Non-pigmented ciliary epithelial cell (primary cell): ENCODE measurements at places on chromosomes 13 and 19.

GRCh38 chr13:75372517-75372916 lies 109.5 kb downstream of the TBC1D4 start:
- no peak for DNase-seq

DNA sequence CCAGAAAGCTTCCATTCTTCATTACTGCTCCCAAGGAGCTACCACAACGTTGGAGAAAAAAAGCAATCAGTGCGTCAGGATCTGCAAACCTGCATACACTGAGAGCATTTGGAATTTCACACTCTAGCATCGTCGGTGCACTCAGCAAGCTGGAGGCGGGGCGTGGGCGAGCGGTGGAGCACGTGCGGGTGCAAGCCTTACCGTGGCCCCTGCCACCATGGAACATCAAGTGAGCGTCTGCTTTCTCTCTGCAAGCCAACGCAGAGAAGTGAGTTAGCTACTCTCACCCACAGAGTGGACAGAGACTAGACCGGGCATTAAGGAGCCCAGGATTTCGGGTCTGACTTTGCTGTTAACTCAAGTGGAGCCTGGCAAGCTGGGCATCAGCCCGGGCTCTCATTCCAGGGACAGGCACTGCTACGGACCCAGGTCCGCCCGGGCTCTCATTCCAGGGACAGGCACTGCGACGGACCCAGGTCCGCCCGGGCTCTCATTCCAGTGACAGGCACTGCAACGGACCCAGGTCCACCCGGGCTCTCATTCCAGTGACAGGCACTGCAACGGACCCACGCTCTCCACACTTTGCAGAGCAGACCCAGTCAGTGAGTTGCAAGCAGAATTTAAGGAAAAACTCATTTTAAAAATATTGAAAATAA lies 124.1 kb upstream of the SPACA7 start:
- no peak for DNase-seq

DNA sequence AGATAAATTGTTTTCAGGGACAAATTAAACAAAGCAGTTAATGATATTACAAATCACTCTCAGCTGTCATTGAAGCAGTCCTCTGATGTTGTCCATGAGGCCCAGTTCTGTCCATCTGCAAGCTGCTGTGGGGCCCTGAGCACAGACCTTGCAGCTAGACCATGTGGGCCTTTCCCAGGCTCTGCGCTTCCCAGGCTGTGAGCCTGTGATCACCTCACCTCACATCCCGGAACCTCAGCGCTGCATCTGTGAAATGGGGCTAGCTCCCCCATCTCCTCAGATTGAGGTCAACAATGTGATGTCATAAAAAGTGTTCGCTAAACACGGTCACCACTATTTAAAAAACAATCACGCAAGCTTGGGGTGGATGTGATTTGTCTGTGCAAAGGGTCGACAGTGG lies 51.9 kb upstream of the UQCRFS1 start:
- DNase-seq, result no peak

- peak; percentile 13 for DNase-seq
These were observed 30.2 kb downstream of the C19orf81 start for GRCh38 chr19:50679177-50680125.

DNA sequence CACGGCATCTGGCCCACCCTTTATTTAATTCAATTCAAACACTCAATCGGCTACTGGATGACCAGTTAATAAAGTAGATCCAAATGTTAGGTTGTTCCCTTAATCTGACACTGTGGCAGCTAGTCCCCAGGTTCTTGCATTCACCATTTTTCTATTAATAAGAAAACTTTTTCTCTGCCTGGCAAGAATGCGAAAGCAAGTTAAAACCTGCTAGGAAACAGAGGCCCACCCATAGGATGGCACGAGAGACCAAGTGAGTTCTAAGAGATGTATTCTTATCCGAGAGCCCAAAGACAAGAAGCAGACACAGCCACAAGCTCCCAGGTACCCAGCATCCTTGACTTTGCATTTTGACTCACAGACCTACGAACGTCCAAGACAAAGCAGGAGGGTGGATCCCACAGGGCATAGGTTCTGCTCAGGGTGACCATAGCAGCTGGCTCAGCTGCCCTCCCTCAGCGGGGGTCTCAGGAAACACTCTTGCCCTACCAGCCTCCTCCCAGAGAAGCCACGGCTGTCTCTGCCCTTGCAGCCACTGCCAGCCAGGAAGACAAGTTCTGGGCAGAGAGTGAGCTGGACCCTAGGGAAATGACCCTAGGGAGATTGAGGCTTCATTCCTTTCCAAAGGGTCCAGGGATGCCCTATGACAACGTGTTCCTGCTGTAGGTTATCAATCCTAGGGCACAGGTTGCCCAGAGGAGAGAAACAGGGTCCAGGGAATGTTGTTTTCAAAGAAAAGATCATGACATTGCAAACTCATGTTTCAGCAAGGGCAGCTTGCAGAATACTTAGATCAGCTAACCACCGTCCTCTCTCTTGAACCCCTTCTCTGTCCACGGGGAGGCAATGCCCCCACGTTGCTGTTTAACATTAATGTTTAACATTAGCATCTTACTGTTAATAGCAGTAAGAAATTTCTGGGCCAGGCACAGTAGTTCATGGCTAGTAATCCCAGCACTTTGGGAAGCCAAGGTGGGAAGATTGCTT lies 147.2 kb upstream of the ZNF507 start:
- DNase-seq, result no peak

GRCh38 chr19:8938576-8938975 lies 71.6 kb downstream of the MUC16 start:
- DNase-seq, result no peak

DNA sequence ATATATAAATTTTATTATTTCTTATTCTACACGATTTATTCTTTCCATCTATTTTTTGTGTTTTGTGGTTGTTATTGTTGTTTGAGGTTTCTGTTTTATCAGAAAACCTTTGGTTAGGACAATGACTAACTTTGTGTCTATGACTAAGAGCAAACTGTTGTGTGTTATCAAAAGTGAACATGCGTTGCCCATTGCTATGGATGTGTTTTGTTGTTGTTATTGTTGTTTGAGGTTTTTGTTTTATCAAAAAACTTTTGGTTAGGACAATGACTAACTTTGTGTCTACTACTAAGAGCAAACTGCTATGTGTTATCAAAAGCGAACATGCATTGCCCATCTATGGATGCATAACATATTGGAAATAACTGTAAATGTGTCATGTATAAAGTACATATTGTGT lies 692.3 kb downstream of the SLITRK1 start:
- no peak for DNase-seq

GRCh38 chr13:42039946-42040729 lies 8.3 kb upstream of the DGKH start:
- DNase-seq, result no peak

DNA sequence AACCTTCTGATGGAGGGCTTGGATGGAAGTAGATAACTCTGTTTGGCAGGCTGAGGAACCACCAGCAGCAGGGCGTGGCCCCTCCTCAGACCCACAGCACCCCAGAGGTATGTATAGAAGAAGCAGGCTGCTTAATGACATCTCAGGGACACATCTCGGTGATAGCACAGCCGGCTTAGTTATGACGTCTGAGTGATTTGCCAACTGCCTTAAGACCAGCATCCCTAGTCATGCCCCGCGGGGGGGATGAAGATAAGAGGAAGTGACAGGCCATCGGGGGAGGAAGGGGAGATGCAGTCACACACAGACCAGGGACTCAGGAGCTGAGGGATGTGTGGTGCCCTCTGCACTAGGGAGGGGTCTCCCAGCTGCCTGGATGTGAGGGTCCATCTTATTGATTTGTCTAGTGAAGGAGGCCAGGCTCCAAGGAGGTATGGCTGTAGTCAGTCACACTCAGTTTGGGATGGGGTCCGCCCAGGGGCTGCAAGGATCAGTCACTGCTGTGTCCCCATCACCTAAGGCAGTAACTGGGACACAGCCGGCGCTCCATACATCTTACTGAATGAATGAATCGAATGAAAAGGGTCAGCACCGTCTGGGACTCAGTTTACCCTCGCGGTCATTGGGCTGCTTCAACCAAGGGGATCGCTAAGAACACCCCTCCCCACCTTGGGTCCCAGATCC lies 19.2 kb upstream of the ERCC1 start:
- no peak for DNase-seq

GRCh38 chr19:21856773-21857514 lies 21.0 kb upstream of the ZNF43 start:
- DNase-seq, result no peak

GRCh38 chr13:112184261-112184660 lies 117.3 kb downstream of the SOX1 start:
- no peak for DNase-seq

- DNase-seq, result no peak
These were observed 163.6 kb upstream of the ZNF536 start for GRCh38 chr19:30208436-30209060.

DNA sequence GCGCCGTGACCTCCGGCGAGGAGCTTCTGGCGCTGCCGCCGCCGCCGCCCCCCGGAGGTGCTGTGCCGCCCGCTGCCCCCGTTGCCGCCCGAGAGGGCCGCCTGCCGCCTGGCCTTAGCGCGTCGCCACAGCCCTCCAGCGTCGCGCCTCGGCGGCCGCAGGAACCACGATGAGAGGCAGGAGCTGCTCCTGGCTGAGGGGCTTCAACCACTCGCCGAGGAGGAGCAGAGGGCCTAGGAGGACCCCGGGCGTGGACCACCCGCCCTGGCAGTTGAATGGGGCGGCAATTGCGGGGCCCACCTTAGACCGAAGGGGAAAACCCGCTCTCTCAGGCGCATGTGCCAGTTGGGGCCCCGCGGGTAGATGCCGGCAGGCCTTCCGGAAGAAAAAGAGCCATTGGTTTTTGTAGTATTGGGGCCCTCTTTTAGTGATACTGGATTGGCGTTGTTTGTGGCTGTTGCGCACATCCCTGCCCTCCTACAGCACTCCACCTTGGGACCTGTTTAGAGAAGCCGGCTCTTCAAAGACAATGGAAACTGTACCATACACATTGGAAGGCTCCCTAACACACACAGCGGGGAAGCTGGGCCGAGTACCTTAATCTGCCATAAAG lies 4.8 kb downstream of the PDX1 start:
- no peak for DNase-seq

DNA sequence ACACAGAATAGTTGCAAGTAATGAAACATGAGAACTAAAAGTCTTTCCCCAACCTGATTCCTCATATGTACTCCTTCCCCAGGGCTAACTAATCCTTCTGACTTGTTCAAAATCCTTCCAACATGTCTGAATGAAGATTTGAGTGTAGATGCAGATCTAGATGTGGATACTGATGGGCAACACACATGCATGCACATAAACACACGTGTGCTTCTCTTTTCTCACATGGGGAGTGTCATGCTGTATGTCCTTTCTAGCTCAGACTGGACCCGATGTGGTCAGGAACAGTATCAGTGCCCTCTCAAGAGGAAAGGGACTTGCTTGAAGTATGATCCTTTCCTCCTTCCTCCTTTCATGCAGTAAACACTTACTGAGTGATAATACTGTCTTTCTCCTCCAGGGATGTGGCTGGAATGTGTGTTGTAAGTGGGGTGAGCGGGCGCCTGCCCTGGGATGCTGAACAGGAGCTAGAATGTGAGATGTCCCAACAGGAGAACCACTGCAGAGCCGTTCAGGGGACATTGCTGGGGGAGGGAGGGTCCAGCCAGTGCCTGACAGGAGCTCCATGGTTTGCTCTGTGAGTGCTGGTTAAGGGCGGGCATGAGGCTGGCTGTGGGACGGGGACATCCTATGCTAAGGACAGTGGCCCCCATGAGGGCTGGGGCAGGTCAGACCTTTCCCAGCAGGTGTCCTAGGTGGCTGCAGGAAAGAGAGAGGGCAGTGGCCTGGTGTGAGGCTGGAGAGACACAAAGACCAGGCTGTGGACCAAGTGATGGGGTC lies 146.9 kb downstream of the TEX29 start:
- no peak for DNase-seq

DNA sequence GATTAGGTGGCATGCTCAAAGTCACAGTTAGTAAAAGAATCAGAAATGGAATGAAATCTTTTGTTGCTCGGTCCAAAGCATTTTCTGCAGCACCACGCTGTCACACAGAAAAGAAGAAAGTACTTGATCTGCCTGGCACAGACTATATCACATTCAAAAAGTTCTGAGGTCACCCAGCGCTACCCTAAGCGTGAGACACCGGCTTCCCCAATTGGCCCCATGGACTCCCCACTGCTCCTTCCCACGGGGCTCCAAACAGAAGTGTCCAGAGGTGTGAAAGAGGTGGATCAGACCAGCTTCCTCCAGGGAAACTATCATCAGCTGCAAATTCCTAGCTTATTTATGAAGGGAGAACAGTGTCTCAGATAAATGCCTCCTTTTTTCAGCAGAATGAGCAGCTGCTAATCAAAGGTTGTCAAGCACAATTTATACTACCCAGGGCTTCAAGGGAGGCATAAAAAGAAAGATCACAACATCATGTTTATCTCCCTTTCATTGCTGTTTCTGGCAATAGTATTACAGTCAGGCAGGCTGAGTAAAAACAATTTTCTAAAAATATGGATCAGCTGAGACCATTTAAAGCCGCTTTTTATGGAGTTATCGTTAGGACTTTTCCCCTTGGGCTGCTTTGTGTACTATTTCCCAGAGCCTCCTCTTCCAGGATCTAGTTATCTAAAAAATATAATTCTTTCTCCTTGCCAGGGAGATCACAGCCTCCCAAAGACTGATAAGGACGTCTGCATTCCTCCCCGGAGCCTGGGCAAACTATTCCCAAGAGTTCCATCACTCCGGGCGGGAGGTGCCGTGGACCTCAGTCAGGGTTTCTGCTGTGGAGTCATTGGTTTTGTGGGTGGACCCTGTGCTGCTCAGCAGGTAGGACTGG lies 208.0 kb downstream of the LHFPL6 start:
- no peak for DNase-seq

DNA sequence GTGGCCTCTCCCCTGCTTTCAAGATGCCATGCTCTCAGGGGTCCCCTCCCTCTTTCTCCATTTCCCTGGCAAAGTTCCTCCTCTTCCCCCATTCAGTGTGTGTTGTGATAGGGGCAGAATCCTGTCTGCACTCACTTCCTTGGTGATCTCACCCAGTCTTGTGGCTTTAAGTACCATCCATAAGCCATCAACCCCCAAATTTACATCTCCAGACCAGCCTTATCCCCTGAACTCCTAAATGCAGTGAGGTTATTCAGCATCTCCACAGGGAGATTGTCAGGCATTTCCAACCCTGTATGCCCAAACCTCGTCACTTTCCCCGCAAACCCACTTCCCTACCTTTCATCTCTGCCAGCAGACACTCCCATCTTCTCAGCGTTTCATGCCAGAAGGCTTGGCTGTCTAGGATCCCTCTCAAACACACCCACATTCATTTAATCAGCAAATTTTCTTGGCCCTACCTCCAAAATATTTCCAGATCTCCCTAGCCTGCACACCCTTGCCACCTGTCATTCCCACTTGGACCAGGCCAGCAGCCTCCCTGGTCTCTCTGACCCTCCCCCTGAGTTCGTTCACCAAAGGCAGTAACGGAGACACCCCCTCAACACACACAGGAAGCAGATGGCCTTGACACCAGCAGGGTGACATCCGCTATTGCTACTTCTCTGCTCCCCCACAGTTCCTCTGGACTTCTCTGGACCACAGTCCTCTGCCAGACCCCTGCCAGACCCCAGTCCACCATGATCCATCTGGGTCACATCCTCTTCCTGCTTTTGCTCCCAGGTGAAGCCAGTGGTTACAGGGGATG lies at the start of gene HCST:
TSS of gene HCST (plus strand) at position 676 of the 808 bp plus-strand sequence. CDS start at position 741, 65 bp downstream.
- DNase-seq, result no peak

- DNase-seq, result no peak
These were observed at the start of gene TEAD2 for GRCh38 chr19:49362048-49362928. TEAD2 (minus strand) TSS chr19:49362416; CDS start chr19:49360075, 2,341 bp downstream.

- no peak for DNase-seq
These were observed 2.6 kb downstream of the NAPSA start for GRCh38 chr19:50362656-50363424.
